ENCODE measurements at places on chromosomes 5 and 9. TPM values are rescaled to one million over a fixed set of nuclear protein-coding genes. Genes with fewer than 3 reads are reported as not detected.

DNA sequence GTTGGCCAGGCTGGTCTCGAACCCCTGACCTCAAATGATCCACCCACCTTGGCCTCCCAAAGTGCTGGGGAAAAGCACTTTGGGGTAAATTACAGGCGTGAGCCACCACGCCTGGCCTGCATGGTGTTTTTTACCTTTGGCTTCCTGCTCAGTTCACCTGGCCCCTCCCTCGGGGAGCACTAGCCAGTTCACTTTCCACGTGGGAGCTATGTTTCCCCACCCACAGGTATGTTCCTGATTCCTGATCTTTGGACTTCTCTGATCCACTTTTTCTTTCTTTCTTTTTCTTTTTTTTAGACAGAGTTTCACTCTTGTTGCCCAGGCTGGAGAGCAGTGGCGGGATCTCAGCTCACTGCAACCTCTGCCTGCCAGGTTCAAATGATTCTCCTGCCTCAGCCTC lies 15.8 kb downstream of the DAB2IP start:
- no peaks in the 10 kb centered on the region for H3K36me3 ChIP-seq
- no peak overlapping the region for H3K27ac ChIP-seq

- no peak for DNase-seq
- no peak overlapping the region for H3K27ac ChIP-seq
- no peaks in the 10 kb centered on the region for H3K36me3 ChIP-seq
- no peaks in the 10 kb centered on the region for H3K4me1 ChIP-seq
- no peaks in the 10 kb centered on the region for H3K27me3 ChIP-seq
Observed at GRCh38 chr9:38355115-38355514, 37.4 kb upstream of the ALDH1B1 start.

- H3K27me3 ChIP-seq, result no peaks in the 10 kb centered on the region
- H3K27ac ChIP-seq, result no peak overlapping the region
- H3K4me1 ChIP-seq, result 0 out of 2 replicates have a peak, but pooled peaks cover under 1% of the 10 kb centered on the region
- H3K4me3 ChIP-seq, result no peak overlapping the region
Observed at GRCh38 chr9:26158631-26159150, 480.4 kb upstream of the TUSC1 start.

DNA sequence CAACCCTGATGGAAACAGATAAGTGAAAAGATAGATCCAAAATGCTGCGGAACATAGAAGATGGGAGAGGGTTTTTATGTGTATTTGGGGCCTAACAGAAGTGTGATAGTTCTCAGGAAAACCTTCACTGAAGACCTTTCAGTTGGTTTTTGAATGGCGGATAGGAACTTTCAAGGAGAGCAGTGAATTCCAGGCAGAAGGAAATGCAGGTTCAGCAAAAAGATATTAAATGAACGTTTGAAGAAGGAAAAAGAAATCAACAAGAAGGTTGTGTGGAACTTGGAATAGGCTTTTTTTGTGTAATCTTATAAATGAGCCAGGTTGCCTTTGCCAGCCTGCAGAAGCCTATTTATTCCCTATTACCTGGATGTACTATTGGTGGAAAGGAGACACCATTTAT lies 2.1 kb downstream of the PPIP5K2 start:
- no peaks in the 10 kb centered on the region for H3K36me3 ChIP-seq
- no peak for DNase-seq
- H3K4me1 ChIP-seq, result 0 out of 2 replicates have a peak, but pooled peaks cover 4% of the 10 kb centered on the region
- no peak overlapping the region for H3K4me3 ChIP-seq
- H3K27me3 ChIP-seq, result no peaks in the 10 kb centered on the region
- no peak overlapping the region for H3K27ac ChIP-seq

Gene HTR1A
- total RNA-seq, result 4.7 TPM

- no peak for DNase-seq
- H3K27me3 ChIP-seq, result no peaks in the 10 kb centered on the region
- no peak overlapping the region for H3K4me3 ChIP-seq
Observed at GRCh38 chr5:80809451-80809850, 150.7 kb upstream of the RASGRF2 start.

Gene BTNL9
- 3.4 TPM for total RNA-seq

Gene CNTNAP3
- total RNA-seq, result 8.3 TPM

DNA sequence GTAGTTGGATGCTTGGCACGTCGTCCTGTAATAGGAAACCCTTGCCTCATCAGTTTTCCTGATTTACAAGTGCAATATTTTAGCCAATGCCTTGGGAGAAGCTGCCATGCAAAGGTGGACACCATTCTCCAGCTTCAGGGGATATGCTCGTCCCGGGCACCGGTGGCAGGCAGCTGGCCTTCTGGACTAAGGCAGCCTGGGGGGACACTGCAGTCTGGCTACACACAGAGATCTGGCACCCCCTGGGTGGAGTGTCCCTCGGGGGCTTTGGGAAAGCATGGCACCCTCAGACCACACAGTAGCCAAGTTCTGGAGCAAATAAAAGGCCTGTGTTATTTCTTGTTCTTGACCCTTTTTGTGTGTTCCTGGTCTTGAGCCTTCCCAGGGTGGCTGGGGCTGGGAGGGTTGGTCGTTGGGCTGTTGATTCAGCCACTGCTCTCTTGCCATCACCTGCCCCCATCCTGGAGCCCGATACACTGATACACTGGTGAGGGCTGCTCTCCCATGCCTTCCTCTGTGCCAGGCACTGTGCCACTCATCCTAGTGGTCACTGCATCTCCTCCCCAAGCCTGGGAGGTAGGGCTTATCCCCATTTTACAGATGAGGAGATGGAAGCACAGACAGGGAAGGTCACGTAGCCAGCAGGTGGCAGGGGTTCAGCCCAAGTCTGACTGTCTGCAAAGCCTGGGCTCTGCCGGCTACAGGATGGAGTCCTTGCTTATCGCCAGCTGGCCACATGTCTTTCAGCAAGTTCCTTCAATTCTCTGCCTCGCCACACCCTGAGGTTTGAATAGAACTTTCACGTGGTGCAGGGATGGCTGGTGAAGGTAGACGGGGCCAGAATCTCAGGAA lies 134.1 kb downstream of the RGS3 start:
- H3K36me3 ChIP-seq, result no peaks in the 10 kb centered on the region
- H3K27ac ChIP-seq, result no peak overlapping the region
- no peak overlapping the region for H3K4me3 ChIP-seq
- no peaks in the 10 kb centered on the region for H3K27me3 ChIP-seq
- DNase-seq, result no peak
- peaks cover 27% of the 10 kb centered on the region for H3K4me1 ChIP-seq

DNA sequence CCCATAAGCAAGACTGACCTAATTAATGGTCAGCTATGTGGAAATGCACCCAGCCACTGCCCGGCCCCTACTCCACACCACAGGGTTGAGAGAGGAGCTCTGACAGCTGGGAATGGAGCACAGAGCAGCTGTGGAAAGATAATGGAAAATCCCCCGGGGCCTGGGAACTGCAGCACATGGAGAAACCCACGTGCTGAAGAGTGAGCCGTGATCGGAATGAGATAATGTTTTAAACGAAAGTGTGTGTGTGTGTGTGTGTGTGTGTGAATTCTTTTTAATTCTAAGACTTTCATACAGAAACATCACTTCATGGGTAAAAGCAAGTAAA lies 13.1 kb upstream of the SLC12A7 start:
- no peak for DNase-seq
- no peak overlapping the region for H3K4me3 ChIP-seq
- no peaks in the 10 kb centered on the region for H3K4me1 ChIP-seq
- H3K27ac ChIP-seq, result no peak overlapping the region
- no peaks in the 10 kb centered on the region for H3K36me3 ChIP-seq
- no peaks in the 10 kb centered on the region for H3K27me3 ChIP-seq

Gene MZB1
- 1.6 TPM for total RNA-seq

DNA sequence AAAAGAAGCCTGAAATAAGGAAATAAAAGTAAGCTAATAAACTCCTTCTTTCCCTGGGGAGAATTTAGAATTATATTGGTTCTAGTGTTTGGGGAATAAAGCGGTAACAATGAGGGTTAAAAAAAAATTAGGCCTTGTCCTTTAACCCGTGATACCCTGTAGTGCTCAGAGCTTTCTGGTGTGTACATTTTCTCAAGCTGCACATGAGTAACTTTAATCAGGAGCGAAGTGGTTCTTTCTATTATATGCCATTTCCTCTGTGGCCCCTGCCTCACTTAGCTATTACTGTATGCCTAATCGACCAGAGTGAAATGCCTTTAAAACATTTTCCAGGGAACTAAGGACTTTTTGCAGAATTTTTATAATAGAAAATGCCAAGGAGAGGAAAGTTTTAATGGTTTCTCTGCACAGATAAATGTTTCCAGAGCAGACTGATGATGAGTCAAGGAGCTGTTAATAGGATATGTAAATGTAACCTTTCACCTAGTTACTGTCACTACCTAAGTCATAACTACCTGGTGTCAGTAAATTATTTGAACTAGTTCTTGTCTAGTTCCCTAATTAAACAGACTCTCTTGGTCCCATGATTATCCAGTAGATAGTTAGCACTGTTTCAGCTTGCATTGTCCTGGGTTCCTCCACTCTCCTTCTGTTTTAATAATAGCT lies 7.6 kb downstream of the PAM start:
- H3K27me3 ChIP-seq, result no peaks in the 10 kb centered on the region
- H3K4me3 ChIP-seq, result no peak overlapping the region
- H3K36me3 ChIP-seq, result no peaks in the 10 kb centered on the region

GRCh38 chr5:165161204-165161603 lies 1655.8 kb downstream of the MAT2B start:
- H3K4me3 ChIP-seq, result no peak overlapping the region
- H3K27me3 ChIP-seq, result no peaks in the 10 kb centered on the region
- no peak overlapping the region for H3K27ac ChIP-seq
- H3K4me1 ChIP-seq, result no peaks in the 10 kb centered on the region
- DNase-seq, result peak; percentile 62

- peaks cover 18% of the 10 kb centered on the region for H3K27me3 ChIP-seq
- peak; percentile 75 for DNase-seq
- H3K27ac ChIP-seq, result 0 out of 2 replicates have a peak overlapping the region, but pooled peaks have one; percentile 8
- H3K36me3 ChIP-seq, result no peaks in the 10 kb centered on the region
- H3K4me3 ChIP-seq, result peak overlapping the region; percentile 78
Observed at GRCh38 chr9:111661802-111662521, 557 bp downstream of the GNG10 start.

GRCh38 chr5:44869928-44870327 lies 61.2 kb downstream of the MRPS30 start:
- H3K4me1 ChIP-seq, result no peaks in the 10 kb centered on the region
- no peak overlapping the region for H3K27ac ChIP-seq
- DNase-seq, result no peak
- no peaks in the 10 kb centered on the region for H3K27me3 ChIP-seq
- no peaks in the 10 kb centered on the region for H3K36me3 ChIP-seq

Gene OLFML2A
- 6.4 TPM for total RNA-seq

Gene FGF10
- not detected for total RNA-seq

- H3K27me3 ChIP-seq, result no peaks in the 10 kb centered on the region
- no peaks in the 10 kb centered on the region for H3K4me1 ChIP-seq
- no peak for DNase-seq
- no peak overlapping the region for H3K27ac ChIP-seq
- 0 out of 2 replicates have a peak, but pooled peaks cover 7% of the 10 kb centered on the region for H3K36me3 ChIP-seq
- H3K4me3 ChIP-seq, result no peak overlapping the region
Observed at GRCh38 chr9:120507936-120508510, 71.9 kb downstream of the CDK5RAP2 start.

GRCh38 chr9:121300283-121301119 lies 32.5 kb downstream of the GSN start:
- peaks cover 26% of the 10 kb centered on the region for H3K27me3 ChIP-seq
- no peak overlapping the region for H3K27ac ChIP-seq
- H3K4me1 ChIP-seq, result peaks cover 16% of the 10 kb centered on the region
- no peaks in the 10 kb centered on the region for H3K36me3 ChIP-seq

- DNase-seq, result peak; percentile 13
- H3K36me3 ChIP-seq, result no peaks in the 10 kb centered on the region
- H3K27me3 ChIP-seq, result no peaks in the 10 kb centered on the region
- peak overlapping the region; percentile 12 for H3K4me3 ChIP-seq
Observed at GRCh38 chr9:38761999-38762398, 42.1 kb upstream of the FAM240B start.

Gene SYK
- 5.4 TPM for total RNA-seq

- no peak overlapping the region for H3K27ac ChIP-seq
- no peaks in the 10 kb centered on the region for H3K4me1 ChIP-seq
- H3K36me3 ChIP-seq, result no peaks in the 10 kb centered on the region
- DNase-seq, result no peak
Observed at GRCh38 chr5:6081727-6082210, 296.6 kb downstream of the MED10 start.
